ENCODE measurements at places on chromosomes 7 and 10.

- H3K4me1 ChIP-seq = no peaks in the 10 kb centered on the region
- peaks cover 78% of the 10 kb centered on the region for H3K27me3 ChIP-seq
- no peak overlapping the region for H3K4me3 ChIP-seq
- DNase-seq = no peak
- no peak overlapping the region for H3K27ac ChIP-seq
These were observed 14.7 kb downstream of the CTBP2 start for GRCh38 chr10:125145636-125146035.

GRCh38 chr7:83701736-83702135 is 52.8 kb upstream of the SEMA3E start:
- no peaks in the 10 kb centered on the region for H3K4me1 ChIP-seq
- no peak overlapping the region for H3K27ac ChIP-seq
- no peaks in the 10 kb centered on the region for H3K27me3 ChIP-seq
- no peak overlapping the region for H3K4me3 ChIP-seq
- H3K36me3 ChIP-seq = no peaks in the 10 kb centered on the region
- no peak for DNase-seq

GRCh38 chr7:117067340-117067739 is 114.0 kb downstream of the ST7 start:
- H3K27ac ChIP-seq = no peak overlapping the region
- no peaks in the 10 kb centered on the region for H3K36me3 ChIP-seq
- peaks cover 44% of the 10 kb centered on the region for H3K27me3 ChIP-seq
- H3K4me3 ChIP-seq = no peak overlapping the region
- DNase-seq = no peak
- H3K4me1 ChIP-seq = peaks cover 9% of the 10 kb centered on the region

DNA sequence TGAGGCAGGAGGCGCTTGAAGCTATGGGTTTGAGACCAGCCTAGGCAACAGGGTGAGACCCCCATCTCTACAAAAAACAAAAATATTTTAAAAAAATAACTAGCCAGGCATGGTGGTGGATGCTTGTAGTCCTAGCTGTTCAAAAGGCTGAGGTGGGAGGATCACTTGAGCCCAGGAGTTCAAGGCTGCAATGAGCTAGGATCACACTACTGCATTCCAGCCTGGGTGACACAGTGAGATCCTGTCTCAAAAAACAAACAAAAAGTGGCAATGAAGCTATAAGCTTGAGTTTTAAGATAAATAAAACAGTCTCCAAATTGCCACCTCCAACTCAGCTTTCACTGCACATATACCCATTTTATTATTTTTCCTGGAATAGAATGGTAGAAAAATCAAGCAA is 281.3 kb downstream of the IPMK start:
- no peak overlapping the region for H3K4me3 ChIP-seq
- no peak overlapping the region for H3K27ac ChIP-seq
- no peaks in the 10 kb centered on the region for H3K4me1 ChIP-seq

DNA sequence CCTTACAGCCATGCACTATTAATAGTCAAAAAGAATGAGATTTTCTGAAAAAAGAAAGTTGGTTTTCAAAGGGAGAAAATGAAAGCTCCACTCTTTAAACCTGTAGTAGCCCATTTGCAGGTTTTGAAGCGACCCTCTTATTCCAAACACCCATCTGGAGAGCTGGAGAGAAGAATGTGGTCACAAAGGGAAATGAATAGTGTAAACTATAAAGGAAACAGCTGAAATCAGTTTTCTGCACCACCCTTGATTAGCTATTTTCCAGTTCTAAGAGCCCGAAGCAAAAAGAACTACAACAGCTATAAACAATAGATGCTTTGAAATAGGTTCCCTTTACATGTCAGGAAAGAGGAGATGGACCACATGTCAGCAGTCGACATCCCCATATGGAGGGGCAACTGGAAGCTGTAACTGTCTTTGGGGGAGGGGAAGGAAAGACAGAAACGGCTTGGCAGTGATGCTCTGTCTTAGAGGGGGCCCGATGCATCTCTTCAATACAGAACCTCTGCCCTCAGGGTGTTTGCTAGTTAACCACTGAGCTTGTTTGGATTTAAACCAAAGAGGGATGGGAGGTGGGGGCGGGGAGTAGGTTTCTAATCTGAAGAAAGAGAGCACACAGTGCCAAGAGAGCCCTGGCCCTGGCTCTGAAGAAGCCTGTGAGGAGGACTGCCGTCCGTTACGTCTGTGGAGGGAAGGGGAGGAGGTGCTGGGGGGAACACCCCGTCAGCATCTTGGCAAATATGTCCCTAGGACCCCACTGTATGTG is 55.3 kb downstream of the CPVL start:
- no peaks in the 10 kb centered on the region for H3K36me3 ChIP-seq
- DNase-seq = no peak
- H3K4me3 ChIP-seq = peak overlapping the region; percentile 43
- H3K27ac ChIP-seq = no peak overlapping the region
- H3K4me1 ChIP-seq = peaks cover 7% of the 10 kb centered on the region
- H3K27me3 ChIP-seq = peaks cover 5% of the 10 kb centered on the region

DNA sequence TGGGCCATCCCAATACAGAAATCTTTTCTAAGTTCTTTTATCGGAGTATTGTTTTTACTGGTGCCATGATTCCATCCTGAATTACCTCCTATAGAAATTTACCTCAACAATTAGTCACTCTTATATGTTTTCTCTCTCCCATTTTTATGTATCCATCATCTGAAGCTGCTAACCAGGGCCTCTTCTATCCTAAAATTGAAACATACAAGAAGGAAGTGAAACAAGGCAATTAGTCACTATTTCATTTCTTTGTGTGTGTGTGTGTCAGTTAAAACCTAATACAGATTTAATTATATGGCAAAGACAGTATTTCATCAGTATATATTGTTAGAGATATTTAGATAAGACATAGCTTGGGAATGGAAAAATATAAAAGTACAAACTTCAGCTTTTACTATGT is 148.4 kb upstream of the AHR start:
- H3K27ac ChIP-seq = no peak overlapping the region
- H3K4me1 ChIP-seq = peaks cover 8% of the 10 kb centered on the region
- no peak for DNase-seq
- no peaks in the 10 kb centered on the region for H3K36me3 ChIP-seq

GRCh38 chr10:91036807-91037411 is 116.0 kb upstream of the ANKRD1 start:
- no peak overlapping the region for H3K4me3 ChIP-seq
- no peaks in the 10 kb centered on the region for H3K27me3 ChIP-seq
- no peak for DNase-seq
- no peaks in the 10 kb centered on the region for H3K4me1 ChIP-seq

All from MM.1S (cell line).